ENCODE measurements at places on chromosomes 1 and 21. TPM values are rescaled to one million over a fixed set of nuclear protein-coding genes. Genes with fewer than 3 reads are reported as not detected.

The BSND gene
- total RNA-seq, result not detected

The OR2L8 gene
- total RNA-seq, result not detected

The UMODL1 gene
- total RNA-seq, result not detected

The RAB42 gene
- total RNA-seq, result 2.0 TPM

The BEND5 gene
- total RNA-seq, result 2.7 TPM

The OPTC gene
- total RNA-seq, result not detected

The C1orf210 gene
- not detected for total RNA-seq

The CA6 gene
- total RNA-seq, result not detected

The TSPEAR gene
- not detected for total RNA-seq

The TRAF5 gene
- total RNA-seq, result 2.4 TPM

The FCAMR gene
- total RNA-seq, result not detected

The LAMC2 gene
- total RNA-seq, result 4.9 TPM

The PPFIA4 gene
- total RNA-seq, result 16.3 TPM

The FAM151A gene
- not detected for total RNA-seq

The PTGFR gene
- 1.6 TPM for total RNA-seq

The MROH9 gene
- not detected for total RNA-seq

The LGR6 gene
- total RNA-seq, result 5.5 TPM

The CNTN2 gene
- 0.41 TPM for total RNA-seq

DNA sequence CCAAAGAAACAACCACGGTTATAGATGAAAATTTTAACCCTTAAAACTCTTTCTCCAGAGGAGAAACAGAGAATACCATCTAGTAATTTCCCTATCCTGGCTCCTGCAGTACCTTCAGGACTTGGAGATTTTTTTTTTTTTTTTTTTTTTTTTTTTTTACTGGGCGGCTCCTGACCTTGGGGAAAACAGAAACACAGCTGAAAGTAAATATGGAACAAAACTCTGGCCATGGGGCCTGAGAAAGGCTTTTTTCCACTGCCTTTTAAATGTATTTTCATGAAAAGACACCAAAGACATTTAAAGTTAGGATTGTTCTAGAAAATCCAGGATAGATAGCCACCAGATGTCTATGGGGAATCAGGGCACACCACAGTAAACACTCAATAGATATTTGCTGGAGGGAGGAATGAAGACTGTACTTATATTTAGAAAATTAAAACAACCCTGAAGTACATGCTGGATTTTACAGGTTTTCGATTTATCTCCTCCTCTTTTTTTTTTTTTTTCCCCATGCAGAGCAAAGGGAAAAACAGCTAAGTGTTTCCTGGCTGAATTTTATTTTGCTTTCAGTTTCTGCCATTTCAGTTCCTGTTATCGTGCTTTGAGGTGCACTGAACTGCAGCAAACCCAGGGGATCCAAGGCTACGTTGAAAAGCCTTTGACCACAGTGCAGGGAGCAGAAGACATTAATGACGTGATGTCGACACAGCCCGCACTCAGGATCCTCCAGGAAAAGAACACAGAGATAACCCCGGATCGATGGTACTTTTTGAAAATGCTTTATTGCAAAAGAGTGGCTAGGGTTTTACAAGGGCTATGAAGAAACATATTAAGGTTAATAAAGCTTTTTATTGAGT is 35.7 kb upstream of the CNN3 start:
- no peaks in the 10 kb centered on the region for H3K27me3 ChIP-seq
- H3K27ac ChIP-seq, result peak overlapping the region; percentile 71
- H3K36me3 ChIP-seq, result no peaks in the 10 kb centered on the region
- DNase-seq, result no peak
- H3K4me3 ChIP-seq, result peak overlapping the region; percentile 45

- H3K27me3 ChIP-seq, result no peaks in the 10 kb centered on the region
- DNase-seq, result no peak
- H3K27ac ChIP-seq, result no peak overlapping the region
Observed at GRCh38 chr1:151985768-151986167, 7.9 kb downstream of the S100A10 start.

DNA sequence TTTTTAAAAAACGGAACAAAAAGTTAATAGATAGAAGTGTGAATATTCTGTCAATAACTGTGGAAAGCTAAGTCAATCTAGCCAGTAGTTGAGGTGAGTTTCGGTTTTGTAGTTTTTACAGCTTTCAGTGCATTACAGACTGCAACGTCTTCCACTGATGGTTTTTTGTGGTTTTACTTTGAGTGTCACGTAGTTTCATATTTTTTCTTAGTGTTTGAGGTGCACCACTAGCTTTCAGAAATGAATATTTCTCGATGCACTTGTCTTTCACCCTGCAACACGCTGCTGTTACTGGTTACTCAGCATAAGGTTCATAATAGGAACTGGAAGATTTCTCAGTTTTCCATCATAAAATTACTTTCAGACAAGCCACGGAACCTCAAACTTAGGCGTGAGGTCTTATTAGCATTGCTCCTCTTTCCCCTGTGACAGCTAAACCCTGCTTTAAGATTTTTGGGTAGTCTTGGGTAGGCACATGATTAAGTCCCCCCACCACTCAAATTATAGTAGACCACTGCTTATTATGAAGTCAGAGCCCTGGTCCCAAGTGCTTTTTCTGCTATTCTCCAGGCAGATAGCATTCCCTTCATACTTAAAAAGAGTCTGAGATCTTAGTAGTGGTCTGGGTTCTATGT is 1412.7 kb downstream of the KCNT2 start:
- DNase-seq, result no peak
- H3K27ac ChIP-seq, result no peak overlapping the region
- no peak overlapping the region for H3K4me3 ChIP-seq
- H3K36me3 ChIP-seq, result no peaks in the 10 kb centered on the region
- H3K27me3 ChIP-seq, result no peaks in the 10 kb centered on the region

- H3K36me3 ChIP-seq, result no peaks in the 10 kb centered on the region
- no peaks in the 10 kb centered on the region for H3K27me3 ChIP-seq
- no peak overlapping the region for H3K27ac ChIP-seq
- no peaks in the 10 kb centered on the region for H3K4me1 ChIP-seq
Observed at GRCh38 chr1:69737527-69738185, 169.9 kb downstream of the LRRC7 start.

- no peaks in the 10 kb centered on the region for H3K36me3 ChIP-seq
- H3K4me3 ChIP-seq, result no peak overlapping the region
- H3K4me1 ChIP-seq, result no peaks in the 10 kb centered on the region
- DNase-seq, result peak; percentile 42
Observed at GRCh38 chr1:227896710-227897655, 50.7 kb downstream of the WNT9A start.

GRCh38 chr1:66342707-66343106 is 191.2 kb upstream of the SGIP1 start:
- DNase-seq, result no peak
- no peaks in the 10 kb centered on the region for H3K4me1 ChIP-seq
- no peak overlapping the region for H3K4me3 ChIP-seq
- H3K36me3 ChIP-seq, result no peaks in the 10 kb centered on the region
- no peak overlapping the region for H3K27ac ChIP-seq

DNA sequence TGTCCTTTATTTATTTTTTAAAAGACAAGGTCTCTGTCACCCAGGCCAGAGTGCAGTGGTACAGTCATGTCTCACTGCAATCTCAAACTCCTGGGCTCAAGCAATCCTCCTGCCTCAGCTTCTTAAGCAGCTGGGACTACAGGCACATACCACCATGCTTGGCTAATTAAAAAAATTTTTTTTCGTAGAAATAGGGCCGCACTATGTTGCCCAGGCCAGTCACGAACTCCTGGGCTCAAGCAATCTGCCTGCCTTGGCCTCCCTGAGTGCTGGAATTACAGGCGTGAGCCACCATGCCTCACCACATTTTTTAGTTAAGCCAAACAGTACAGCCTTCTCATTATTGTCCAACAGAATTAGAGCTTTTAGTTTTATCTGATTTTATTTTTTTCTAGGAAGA is 7.4 kb upstream of the ADAR start:
- H3K36me3 ChIP-seq, result no peaks in the 10 kb centered on the region
- H3K4me3 ChIP-seq, result no peak overlapping the region
- H3K27ac ChIP-seq, result no peak overlapping the region
- no peaks in the 10 kb centered on the region for H3K27me3 ChIP-seq
- H3K4me1 ChIP-seq, result no peaks in the 10 kb centered on the region

DNA sequence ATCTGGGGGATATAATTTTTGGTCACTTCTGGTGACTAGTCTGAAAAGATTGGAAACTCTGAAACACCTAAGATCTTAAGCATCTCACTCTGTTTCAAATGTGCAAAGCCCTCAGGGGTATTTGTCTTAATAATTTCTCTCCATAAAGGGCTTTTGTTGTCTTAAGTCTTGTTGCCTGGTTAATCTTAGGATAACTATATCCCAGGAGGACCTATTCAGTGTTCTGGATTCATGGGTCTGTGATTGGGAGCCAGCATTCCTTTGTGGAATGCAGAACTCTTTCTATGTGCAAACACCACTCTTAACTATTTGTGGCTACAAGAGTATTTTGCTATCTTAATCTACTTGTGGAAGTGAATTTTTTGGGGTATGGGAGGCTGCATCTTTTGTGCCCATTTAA is 1573.0 kb upstream of the PRMT6 start:
- DNase-seq, result no peak
- no peaks in the 10 kb centered on the region for H3K27me3 ChIP-seq

GRCh38 chr1:229086686-229087085 is 184.2 kb upstream of the RAB4A start:
- H3K4me3 ChIP-seq, result no peak overlapping the region
- no peaks in the 10 kb centered on the region for H3K36me3 ChIP-seq
- H3K27me3 ChIP-seq, result no peaks in the 10 kb centered on the region
- H3K4me1 ChIP-seq, result no peaks in the 10 kb centered on the region

DNA sequence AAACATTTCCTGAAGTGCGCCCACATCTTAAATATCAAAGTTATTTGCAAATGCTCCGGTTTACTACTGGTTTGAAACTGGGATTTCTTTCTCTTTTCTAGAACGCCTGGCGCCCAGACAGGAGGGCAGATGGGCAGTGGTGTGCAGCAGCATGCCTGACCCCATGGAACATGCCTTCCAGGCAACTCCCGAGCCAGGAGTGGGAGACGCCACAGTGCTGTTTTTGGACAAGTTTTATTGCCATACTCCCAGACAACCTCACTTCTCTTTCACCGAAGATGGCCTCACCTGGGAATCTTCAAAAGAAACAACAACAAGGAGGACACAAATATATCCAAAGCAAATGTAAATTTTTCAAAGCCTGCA is 21.5 kb downstream of the UBE2G2 start:
- peaks cover 19% of the 10 kb centered on the region for H3K36me3 ChIP-seq
- no peaks in the 10 kb centered on the region for H3K27me3 ChIP-seq
- H3K4me1 ChIP-seq, result peaks cover 25% of the 10 kb centered on the region
- no peak overlapping the region for H3K4me3 ChIP-seq
- DNase-seq, result no peak
- no peak overlapping the region for H3K27ac ChIP-seq

- no peaks in the 10 kb centered on the region for H3K36me3 ChIP-seq
- H3K27me3 ChIP-seq, result no peaks in the 10 kb centered on the region
- no peak for DNase-seq
- H3K4me3 ChIP-seq, result no peak overlapping the region
Observed at GRCh38 chr21:42809577-42810475, 69.5 kb downstream of the WDR4 start.

DNA sequence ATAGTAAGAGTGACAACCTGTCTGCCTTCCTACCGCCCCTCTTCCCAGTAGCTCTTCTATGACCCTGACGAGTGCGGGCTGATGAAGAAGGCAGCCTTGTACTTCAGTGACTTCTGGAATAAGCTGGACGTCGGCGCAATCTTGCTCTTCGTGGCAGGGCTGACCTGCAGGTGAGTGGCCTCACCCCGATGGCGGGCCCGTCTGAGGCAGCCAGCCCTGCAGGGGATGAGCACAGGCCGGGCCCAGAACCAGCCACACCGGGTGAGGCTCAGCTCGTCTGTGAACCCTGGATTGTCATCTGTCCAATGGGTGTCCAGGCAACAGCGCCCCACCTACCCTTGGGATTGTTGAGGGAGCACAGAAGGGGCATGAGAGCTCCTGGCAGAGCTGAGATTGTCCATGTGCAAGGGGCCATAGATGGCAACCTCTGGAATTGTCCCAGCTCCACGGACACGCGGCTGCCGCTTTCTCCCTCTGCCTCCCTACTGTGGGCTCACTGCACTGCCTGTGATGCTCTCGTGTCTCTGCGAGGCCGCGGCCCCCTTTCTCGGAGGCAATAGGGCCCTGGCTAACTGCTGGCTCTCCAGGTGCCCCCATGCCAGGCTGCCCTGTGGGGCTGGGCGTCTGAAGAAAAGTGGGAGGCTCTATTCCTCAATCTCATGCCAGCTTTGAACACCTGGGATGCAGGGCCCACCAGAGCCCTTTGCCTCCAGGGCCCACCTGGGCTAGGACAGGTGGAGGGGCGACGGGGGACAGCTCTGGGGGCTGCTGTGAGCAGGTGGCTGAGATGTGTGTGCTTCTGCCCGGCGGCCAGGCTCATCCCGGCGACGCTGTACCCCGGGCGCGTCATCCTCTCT is 50.0 kb upstream of the LRRC3 start:
- H3K4me3 ChIP-seq, result no peak overlapping the region
- no peaks in the 10 kb centered on the region for H3K36me3 ChIP-seq
- H3K4me1 ChIP-seq, result no peaks in the 10 kb centered on the region
- H3K27me3 ChIP-seq, result no peaks in the 10 kb centered on the region

GRCh38 chr1:43666608-43667007 is 16.7 kb downstream of the KDM4A start:
- H3K4me1 ChIP-seq, result no peaks in the 10 kb centered on the region
- no peak for DNase-seq
- peaks cover 100% of the 10 kb centered on the region for H3K36me3 ChIP-seq
- H3K4me3 ChIP-seq, result no peak overlapping the region
- no peaks in the 10 kb centered on the region for H3K27me3 ChIP-seq
- H3K27ac ChIP-seq, result no peak overlapping the region

GRCh38 chr1:14350197-14350596 is 248.3 kb upstream of the KAZN start:
- H3K4me3 ChIP-seq, result no peak overlapping the region
- no peaks in the 10 kb centered on the region for H3K4me1 ChIP-seq
- no peaks in the 10 kb centered on the region for H3K27me3 ChIP-seq
- no peak for DNase-seq

- no peak overlapping the region for H3K27ac ChIP-seq
- DNase-seq, result no peak
- no peak overlapping the region for H3K4me3 ChIP-seq
- no peaks in the 10 kb centered on the region for H3K4me1 ChIP-seq
Observed at GRCh38 chr1:102174259-102174863, 177.6 kb upstream of the OLFM3 start.

GRCh38 chr1:29055160-29055559 is 68.5 kb downstream of the TMEM200B start:
- no peak overlapping the region for H3K4me3 ChIP-seq
- no peaks in the 10 kb centered on the region for H3K36me3 ChIP-seq
- DNase-seq, result no peak

All from right atrium auricular region (tissue), 2 donors.